ENCODE measurements at places on chromosomes 5 and 9.

DNA sequence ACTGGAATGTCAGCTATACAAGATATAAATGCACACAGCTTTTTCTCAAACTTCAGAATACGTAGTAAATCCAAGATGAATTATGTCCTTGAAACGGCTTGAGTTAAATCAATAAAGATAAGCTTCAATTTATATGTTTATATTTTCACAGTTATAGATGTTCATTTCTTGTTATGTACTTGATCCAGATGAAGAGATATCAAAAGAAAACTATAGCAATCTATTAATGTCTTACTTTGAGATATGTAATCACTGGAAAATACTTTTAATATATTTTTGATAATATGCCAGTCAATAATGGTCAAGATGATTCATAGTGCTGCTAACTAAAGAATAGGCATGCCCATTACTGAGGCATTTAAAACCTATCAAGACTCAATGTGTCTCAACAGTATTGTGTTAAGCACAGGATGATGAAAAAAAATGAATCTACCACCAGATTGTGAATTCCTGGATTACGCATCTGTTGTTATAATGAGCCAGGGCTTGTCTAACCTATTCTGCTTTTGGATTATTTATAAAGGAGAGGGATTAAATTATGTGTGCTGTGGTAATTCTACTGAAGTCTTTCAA lies 372.6 kb upstream of the PRR16 start:
- DNase-seq: no peak
- H3K36me3 ChIP-seq: no peaks in the 10 kb centered on the region

DNA sequence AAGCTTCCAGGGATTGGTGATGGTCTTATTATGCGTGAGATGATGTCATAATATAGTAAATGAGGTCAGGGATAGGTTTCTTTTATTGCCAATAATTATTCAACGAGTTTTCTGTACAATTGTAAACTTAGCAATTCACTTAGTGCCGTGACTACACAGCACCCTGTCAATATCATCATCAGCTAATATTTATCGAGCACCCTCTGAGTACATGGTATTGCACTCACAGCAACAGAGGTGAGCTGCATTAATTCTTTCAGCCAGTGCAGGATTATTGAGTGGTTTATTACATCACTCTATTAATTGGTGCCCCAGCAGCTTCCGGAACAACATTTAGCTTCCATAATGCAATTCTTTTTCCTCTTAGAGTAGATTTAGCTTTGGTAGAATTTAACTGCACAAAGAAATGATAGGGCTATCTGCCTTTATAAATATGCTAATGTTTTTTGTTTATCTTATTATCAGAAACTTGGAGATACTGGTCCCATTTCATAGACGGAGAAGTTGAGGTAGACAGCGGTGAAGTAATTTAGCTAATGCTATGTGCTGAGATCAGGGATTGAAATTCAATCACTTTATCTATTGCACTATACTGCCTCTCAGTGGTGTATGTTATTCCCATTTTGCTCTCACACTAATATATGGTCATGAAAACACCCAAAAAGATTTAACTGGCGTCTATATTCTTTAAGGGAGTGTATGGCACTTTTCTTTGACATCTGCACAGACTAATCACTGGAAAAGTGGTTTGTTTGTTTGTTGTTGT lies 726.1 kb upstream of the WWC1 start:
- H3K4me1 ChIP-seq: no peaks in the 10 kb centered on the region
- H3K36me3 ChIP-seq: no peaks in the 10 kb centered on the region
- H3K4me3 ChIP-seq: no peak overlapping the region
- DNase-seq: no peak
- H3K27ac ChIP-seq: no peak overlapping the region
- H3K27me3 ChIP-seq: no peaks in the 10 kb centered on the region

- H3K27me3 ChIP-seq: peaks cover 5% of the 10 kb centered on the region
- no peaks in the 10 kb centered on the region for H3K36me3 ChIP-seq
- H3K4me3 ChIP-seq: no peak overlapping the region
- H3K27ac ChIP-seq: no peak overlapping the region
Observed at GRCh38 chr5:53073348-53073747, 36.2 kb downstream of the MOCS2 start.

- no peak overlapping the region for H3K27ac ChIP-seq
- no peak for DNase-seq
- H3K36me3 ChIP-seq: no peaks in the 10 kb centered on the region
- H3K4me1 ChIP-seq: no peaks in the 10 kb centered on the region
- peaks cover 5% of the 10 kb centered on the region for H3K27me3 ChIP-seq
- H3K4me3 ChIP-seq: no peak overlapping the region
Observed at GRCh38 chr9:86043999-86044398, 55.4 kb downstream of the GOLM1 start.

DNA sequence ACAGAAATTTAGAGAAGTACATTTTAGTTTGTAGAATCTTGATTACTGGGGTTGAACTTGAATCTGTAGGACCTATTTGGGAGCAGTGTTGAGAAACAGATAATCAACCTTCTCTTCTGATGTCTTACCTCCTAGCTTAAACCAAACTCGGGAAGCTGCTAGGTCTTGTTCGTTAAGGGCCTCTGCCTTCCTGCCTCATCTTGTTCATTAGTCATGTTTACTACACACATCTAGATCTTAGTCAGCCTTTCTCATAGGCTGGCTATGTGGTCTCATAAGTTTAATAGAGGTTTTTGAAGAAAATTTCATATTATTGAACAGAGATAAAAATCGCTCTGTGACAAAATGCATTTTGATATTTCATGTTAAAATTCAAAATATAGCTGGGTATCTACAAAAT lies 331.0 kb upstream of the EDIL3 start:
- H3K27ac ChIP-seq: no peak overlapping the region
- DNase-seq: no peak
- H3K4me1 ChIP-seq: no peaks in the 10 kb centered on the region
- no peak overlapping the region for H3K4me3 ChIP-seq
- no peaks in the 10 kb centered on the region for H3K27me3 ChIP-seq

- H3K27me3 ChIP-seq: no peaks in the 10 kb centered on the region
- no peak for DNase-seq
- no peaks in the 10 kb centered on the region for H3K36me3 ChIP-seq
- H3K4me3 ChIP-seq: no peak overlapping the region
- no peaks in the 10 kb centered on the region for H3K4me1 ChIP-seq
Observed at GRCh38 chr5:129438322-129438721, 21.8 kb upstream of the ADAMTS19 start.

- peaks cover 2% of the 10 kb centered on the region for H3K36me3 ChIP-seq
- H3K27ac ChIP-seq: no peak overlapping the region
- no peaks in the 10 kb centered on the region for H3K4me1 ChIP-seq
Observed at GRCh38 chr5:174839196-174839595, 114.8 kb downstream of the MSX2 start.

DNA sequence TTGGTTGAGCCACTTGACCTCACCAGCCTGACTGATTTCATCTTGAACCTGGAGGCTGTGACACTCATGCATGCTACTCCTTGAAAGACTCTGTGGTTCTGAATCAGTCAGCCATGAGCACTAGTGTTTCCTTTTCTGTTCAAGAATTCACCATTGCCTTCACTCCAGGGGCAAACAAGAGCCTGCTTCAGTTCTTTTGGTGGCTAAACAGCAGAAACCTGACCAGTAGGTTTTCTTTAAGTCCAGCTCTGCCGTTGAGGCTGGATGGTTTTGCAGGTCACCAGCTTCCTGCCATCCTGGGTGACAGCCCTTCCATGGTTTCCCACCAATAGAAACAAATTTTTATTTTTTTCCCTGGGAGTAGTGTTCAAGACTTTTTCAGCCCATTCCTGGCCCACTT lies 10.0 kb downstream of the NTRK2 start:
- DNase-seq: no peak
- H3K36me3 ChIP-seq: peaks cover 3% of the 10 kb centered on the region
- H3K4me1 ChIP-seq: peaks cover 4% of the 10 kb centered on the region
- H3K4me3 ChIP-seq: no peak overlapping the region
- no peak overlapping the region for H3K27ac ChIP-seq
- H3K27me3 ChIP-seq: peaks cover 16% of the 10 kb centered on the region

DNA sequence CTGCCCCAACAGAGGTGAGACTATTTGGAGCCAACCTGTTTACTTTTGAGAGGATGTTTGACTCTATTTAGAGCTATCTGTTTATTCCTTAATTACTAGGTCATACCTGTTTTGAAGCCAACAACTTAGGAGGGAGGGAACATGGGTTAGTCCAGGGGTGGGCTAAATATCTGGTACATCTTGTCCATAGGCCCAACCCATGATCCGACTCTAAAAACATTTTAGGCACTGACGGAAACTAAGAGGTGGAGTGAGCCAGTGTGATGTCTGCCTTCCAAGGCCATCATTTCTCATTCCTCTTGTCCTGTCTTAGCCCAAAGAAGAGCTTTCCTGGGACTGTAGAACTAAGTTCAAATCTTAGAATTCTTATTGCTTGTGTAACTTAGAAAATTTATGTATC lies 8.4 kb downstream of the SPINK5 start:
- no peak for DNase-seq
- no peaks in the 10 kb centered on the region for H3K36me3 ChIP-seq
- H3K4me3 ChIP-seq: no peak overlapping the region
- no peaks in the 10 kb centered on the region for H3K4me1 ChIP-seq

DNA sequence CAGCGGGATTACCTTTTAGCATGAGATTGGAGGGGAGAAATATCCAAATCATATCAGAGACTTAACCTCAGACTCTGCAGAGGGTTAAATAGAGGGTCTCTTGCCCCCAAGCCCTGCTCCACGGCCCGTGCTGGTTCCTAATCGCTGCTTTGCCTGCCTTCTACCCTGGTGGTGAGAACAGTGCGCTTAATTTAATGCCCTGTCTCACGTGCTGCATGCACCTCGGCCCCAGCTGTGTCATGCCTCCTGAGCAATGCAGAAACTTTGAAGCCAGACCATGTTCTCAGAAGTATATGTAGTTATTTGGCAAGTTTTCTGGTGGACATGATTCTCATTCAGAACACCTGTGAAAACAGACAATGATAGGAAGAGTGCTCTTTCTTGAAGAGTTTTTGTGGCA lies 1.4 kb downstream of the OTULIN start:
- peak; percentile 46 for DNase-seq
- peak overlapping the region; percentile 99 for H3K27ac ChIP-seq
- H3K36me3 ChIP-seq: peaks cover 4% of the 10 kb centered on the region
- no peaks in the 10 kb centered on the region for H3K27me3 ChIP-seq

DNA sequence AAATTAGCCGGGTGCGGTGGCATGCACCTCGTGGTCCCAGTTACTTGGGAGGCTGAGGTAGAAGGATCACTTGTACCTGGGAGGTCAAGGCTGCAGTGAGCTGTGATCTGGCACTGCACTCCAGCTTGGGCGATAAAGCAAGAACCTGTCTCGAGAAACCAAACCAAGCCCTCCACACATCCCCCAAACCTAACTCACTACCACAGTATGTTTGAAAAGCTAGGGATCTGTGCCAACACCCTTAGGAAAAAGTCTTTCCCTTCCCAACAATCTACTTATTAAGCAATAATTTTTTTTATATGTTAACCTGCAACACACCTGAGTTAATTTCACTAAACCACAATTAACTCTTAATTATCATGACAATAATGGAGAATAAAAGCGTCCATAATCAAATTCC lies 2.2 kb downstream of the UBTD2 start:
- H3K27ac ChIP-seq: no peak overlapping the region
- no peaks in the 10 kb centered on the region for H3K27me3 ChIP-seq
- no peak for DNase-seq

DNA sequence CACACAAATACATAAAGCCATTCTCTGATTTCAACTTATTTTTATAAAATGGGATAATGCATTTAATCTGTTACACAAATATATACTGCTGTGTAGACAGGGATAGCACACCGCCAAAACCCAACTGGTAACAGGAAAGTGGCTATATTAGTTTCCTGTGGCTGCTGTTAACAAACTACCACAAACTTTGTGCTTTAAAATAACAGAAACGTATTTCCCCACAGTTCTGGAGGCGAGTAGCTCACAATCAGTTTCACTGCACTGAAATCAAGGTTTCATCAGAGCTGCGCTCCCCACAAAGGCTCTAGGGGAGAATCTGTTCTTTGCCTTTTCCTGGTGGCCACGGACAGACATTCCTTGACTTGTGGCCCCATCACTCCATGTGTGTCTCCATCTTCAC lies 94.0 kb downstream of the MLLT3 start:
- H3K27ac ChIP-seq: peak overlapping the region; percentile 6
- peaks cover 52% of the 10 kb centered on the region for H3K4me1 ChIP-seq
- no peak for DNase-seq
- no peaks in the 10 kb centered on the region for H3K27me3 ChIP-seq

DNA sequence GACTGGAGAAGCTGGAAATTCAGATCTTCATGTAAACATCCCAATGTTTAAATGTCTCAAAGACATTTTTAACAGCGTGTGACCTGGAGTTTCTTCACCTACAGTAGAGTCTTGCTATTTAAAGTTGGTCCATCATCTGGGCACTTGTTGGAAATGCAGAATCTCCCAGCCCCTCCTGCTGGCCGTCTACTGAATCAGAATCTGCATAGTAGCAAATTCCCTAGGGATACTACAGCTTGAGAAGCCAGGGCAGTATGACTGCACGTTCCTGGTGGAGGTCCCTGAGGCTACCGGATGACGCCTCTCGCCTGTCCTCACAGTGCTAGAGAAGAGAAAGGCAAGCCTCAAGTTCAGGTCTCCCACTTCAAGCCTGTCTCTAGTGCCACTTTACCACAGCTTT lies 15.7 kb downstream of the SAP30L start:
- H3K4me3 ChIP-seq: no peak overlapping the region
- no peaks in the 10 kb centered on the region for H3K4me1 ChIP-seq
- no peaks in the 10 kb centered on the region for H3K27me3 ChIP-seq

DNA sequence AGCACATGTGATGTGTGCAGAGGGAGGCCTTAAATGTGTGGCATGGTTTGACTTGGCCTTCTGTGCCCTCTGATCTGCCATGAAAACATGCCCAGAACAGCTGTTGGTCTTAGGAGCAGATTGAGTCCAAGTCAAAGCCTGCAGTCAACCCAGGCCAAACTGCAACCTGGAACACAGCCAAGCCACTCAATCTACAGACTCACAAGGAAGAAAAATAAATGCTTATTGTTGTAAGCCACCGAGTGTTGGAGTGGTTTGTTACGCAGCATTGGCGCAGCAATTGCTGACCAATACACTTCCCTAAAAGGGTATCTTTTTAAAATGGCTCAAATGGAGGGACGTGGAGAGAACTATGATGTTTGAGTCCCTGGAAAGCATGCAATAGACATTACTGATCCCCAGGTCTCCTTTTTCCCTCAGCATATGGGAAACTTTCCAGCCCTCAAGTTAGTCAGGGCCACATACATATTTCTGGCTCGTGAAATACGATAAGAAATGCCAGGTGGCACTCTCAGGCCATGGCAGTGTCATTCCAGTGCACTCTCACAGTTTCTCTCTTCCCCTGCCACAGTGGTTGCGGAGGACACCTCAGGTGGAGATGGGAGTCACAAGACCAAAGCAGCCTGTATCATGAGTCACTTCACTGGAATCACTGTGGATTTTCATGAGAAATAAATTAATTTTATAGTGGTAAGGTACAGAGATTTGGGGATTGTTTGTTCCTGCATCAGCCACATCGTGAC lies 168.0 kb upstream of the ZNF618 start:
- no peaks in the 10 kb centered on the region for H3K4me1 ChIP-seq
- no peak overlapping the region for H3K4me3 ChIP-seq
- no peaks in the 10 kb centered on the region for H3K36me3 ChIP-seq
- H3K27ac ChIP-seq: no peak overlapping the region
- peaks cover 14% of the 10 kb centered on the region for H3K27me3 ChIP-seq

Data from T-helper 17 cell (primary cell).